HT1080 (cell line): ENCODE measurements at places on chromosomes 13 and 19. TPM values are rescaled to one million over a fixed set of nuclear protein-coding genes. Genes with fewer than 3 reads are reported as not detected.

GRCh38 chr13:104011505-104012241 lies 945.5 kb upstream of the SLC10A2 start:
- DNase-seq = no peak

DNA sequence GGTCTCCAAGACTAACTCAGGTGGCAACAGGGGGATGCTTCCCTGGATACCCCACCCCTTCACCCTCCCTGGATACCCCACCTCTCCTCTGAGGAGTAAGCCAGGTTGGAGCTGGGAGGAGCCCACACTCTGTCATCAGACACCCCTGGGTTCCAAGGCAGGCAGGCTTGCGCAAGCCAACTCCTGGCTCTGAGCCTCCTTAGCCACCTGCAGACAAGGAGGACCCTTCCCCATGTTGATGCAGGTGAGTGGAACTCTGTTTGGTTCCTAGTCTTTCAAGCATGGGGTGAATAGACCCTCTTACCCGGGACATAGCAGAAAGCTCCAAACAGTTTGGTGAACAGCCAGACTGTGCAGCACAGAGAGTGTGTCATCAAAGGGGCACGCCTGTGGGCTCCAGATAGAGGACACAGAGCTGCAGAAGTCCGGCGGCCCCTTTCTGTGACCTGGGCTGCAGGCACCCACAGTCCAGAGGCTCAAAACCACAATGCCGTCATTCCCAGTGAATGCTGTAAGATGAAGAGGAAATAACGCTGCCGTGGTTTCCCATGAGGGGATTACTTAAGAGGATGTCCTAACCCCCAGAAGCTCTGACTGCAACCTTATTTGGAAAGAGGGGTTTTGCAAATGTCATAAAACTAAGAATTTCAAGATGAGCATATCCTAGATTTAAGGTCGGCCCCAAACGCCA lies 12.1 kb upstream of the HAS1 start:
- peak; percentile 79 for DNase-seq

GRCh38 chr19:23983406-23983805 lies 68.7 kb downstream of the ZNF726 start:
- no peak for DNase-seq

Gene C13orf42
- total RNA-seq = not detected in 2 replicates
